ENCODE measurements at places on chromosomes 2 and 18. TPM values are rescaled to one million over a fixed set of nuclear protein-coding genes. Genes with fewer than 3 reads are reported as not detected.

ALPP gene
- total RNA-seq, result 0.27 TPM

DNA sequence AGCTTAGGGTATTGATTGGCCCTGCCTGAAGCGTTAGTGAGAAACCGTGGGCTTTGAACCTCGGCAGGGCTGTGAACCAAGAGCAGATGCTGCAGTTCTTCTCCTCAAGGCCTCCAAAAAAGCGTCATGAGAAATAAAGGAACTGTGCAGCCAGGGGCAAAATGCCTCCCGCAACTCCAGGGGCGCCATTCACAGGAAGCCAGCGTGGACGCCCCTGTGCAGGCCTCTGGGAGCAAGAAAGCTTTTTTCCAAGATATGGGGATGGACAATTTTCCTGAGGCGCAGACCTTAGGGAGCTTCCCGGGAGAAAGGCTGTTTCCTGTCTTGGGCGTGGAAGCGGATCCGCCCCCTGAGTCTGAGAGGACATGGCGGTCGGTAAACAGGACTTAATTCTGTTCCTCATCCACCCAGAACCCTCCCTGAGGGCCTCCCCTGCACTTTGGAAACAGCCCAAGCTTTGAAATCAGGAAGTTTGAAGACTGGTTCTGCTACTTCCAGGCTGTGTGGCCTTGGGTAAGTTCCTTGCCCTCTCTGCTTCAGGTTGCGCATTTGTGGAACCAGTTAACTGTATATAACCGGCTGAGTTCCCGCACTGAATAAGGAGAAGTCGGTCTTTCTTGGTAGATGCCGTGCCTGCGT is 29.6 kb upstream of the CABLES1 start:
- H3K4me1 ChIP-seq, result peaks cover 23% of the 10 kb centered on the region
- peak overlapping the region; percentile 95 for H3K27ac ChIP-seq
- no peaks in the 10 kb centered on the region for H3K36me3 ChIP-seq
- no peak for DNase-seq
- H3K27me3 ChIP-seq, result no peaks in the 10 kb centered on the region
- H3K4me3 ChIP-seq, result peak overlapping the region; percentile 65

PDCD1 gene
- not detected for total RNA-seq

NOSTRIN gene
- total RNA-seq, result 2.4 TPM

DNA sequence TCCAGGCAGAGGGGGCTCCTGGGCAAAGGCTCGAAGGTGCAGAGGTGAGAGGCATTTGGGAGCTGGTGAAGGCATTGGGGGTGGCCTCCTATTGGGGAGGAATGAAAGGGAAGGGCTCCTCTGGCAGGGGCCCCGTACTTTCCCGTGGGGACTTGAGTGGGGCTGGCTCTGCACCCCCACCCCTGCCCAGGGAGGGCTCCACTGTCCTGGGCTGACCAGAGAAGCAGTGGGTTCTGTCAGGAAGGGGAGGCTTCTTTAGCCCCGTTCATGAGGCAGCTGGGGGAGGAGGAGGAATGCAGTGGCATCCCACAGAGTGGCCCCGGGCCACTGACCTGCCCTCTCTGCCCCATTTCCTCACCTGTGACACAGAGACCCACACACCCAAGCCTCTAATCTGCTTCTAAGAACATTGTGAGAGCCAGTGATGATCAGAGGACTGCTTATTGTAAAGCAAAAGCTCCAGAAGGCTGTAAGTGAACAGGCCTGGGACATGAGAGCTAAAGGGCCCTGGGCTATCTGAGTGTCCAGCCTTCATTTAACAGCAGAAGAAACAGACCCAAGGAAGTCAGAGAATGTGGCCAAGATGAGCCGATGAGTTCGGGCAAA is 38.6 kb upstream of the GPAT2 start:
- H3K36me3 ChIP-seq, result no peaks in the 10 kb centered on the region
- no peaks in the 10 kb centered on the region for H3K27me3 ChIP-seq
- DNase-seq, result no peak
- H3K27ac ChIP-seq, result peak overlapping the region; percentile 67
- H3K4me1 ChIP-seq, result peaks cover 4% of the 10 kb centered on the region
